ENCODE measurements at places on chromosomes 11 and 22.
A peak's percentile ranks its signal among the peaks of the same experiment; 100 is the strongest.

GRCh38 chr22:50600538-50600937 lies at the start of gene MAPK8IP2:
Gene MAPK8IP2, plus strand, starts transcription at chr22:50600793. Its CDS starts 26 bp downstream, at chr22:50600819.
- DNase-seq: no peak

DNA sequence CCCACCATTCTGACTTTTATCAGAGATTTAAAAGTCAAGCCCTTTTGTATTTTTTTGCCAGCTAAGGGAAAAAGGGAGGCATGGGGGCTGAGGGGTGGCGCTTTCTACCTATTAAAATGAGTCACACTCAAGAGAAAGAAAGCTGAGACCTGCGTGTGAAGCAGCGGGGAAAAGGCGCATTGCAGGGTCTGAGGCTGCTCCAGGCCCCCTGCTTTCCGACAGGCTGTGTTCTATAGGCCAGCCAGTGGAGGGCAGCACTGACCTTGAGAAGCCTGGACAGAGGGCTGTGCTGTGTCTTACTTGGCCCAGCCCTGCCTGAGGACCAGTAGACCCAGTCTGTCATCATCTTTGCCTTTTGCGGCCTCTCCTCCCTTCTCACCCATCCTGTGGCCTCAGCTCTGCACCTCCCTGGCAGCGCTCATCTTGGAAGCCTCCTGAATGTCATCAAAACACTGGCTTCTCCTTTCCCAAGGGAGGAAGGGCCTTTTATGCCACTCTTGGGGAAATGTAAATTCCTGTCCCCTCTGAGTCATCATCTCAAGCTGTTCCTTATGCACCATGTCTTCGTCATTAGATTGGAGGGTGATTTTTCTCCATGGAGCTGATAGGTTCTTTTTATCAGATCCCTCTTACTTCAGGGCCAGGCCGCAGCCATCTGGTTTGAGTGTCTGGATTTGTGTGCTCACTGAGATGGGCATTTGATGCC lies 12.6 kb upstream of the MAPK8IP1 start:
- DNase-seq: peak; percentile 71

GRCh38 chr22:35961480-35962295 lies 66.9 kb downstream of the RBFOX2 start:
- peak; percentile 93 for DNase-seq

GRCh38 chr11:16456366-16456765 lies 100.0 kb upstream of the SOX6 start:
- no peak for DNase-seq

DNA sequence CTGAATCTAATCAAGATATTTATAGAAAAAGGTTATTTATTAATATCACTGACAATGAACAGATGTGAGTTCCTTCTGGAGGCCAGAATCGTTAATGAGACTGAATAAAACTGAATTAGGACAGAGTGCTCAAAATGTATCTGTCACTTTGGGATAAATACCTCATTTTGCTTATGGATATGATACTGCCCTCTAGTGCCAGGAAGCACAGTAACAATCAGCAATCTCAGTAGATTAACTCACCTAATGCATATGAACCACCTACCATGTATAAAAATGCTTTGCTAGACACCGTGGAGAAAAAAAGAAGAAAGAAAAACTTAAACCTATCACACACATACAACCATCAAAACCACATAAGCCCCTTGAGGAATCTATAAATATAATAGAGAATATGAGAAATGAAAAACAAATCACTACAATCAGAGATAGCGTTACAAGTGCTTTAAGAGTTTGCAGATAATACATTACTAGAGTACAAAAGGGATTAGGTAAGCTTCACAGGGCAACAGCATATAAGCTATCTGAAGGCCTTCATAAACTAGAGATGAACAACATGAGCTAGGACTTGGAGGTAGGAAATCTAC lies 117.4 kb downstream of the SGSM3 start:
- peak; percentile 54 for DNase-seq

DNA sequence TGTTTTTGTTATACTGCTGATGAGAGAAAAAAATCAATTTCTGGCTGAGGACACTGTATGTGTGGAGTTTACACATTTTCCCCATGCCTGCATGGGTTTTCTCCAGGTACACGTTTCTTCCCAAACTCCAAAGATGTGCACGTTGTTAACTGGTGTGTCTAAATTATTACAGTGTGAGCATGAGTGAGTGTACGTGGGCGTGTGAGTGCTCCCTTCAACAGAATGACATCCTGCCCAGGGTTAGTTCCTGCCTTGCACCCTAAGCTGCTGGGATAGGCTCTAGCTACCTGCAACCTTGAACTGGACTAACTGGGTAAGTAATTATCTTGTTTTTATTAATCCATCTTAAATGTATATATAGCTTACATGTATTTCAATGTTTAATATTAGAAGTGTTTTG lies 5.5 kb downstream of the NPAT start:
- DNase-seq: no peak

DNA sequence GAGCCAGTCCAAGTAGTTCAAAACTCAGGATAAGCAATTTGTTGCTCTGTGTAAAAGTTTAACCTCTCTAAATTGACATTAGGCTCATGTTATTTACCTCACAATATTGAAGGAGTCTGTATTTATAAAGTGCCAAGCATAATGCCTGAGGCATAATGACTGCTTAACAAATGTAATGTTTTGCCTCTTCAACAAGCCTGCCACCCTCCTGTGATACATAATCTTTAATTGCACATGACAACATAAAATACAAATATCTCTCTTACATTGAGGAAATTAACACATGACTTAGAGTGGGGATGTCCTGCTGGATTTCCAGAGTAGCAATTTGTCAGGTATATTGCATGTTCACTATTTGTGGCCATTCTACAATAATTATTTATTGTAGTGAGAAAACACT lies 469.2 kb upstream of the ANO5 start:
- no peak for DNase-seq

GRCh38 chr11:75344761-75345454 lies 6.6 kb downstream of the ARRB1 start:
- DNase-seq: no peak

- no peak for DNase-seq
Measured at GRCh38 chr11:34252651-34253050, 105.2 kb downstream of the ABTB2 start.

DNA sequence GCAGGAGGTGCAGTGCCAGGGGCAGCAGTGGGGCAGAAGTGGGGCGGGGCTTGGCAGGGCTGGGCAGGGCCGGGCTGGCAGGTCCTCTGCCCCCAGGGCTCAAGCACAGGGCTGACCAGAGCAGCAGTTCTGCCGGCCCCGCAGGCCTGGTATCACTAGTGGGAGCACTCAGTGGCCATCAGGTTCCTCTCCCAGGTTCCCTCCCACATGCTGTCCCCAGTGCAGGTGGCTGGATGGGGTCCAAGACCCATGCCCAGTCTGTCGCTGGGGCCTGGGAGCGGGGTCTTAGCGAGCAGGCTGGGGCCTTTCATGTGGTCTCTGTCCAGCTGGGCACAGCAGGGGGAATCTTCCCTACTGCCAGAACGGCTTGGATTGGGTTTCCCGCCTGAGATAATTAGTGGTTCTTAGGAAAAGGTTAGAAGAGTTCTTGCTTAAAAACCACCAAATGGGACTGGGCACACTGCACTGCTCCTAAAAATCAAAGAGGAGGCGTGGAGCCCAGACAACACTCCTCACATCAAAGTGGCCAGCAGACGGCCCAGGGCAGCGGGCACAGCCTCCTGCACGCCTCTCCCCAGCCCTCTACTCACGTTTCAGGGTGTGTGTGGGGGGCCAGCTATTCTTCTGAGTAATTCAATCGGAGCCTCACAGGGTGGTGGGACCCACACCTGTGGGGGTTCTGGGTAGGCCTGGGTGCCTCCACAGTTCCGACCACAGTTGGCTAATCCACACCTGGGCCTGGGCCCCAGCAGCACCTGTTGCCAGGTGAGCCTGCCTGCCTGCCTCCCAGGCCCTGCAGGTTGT lies 45.6 kb downstream of the TPCN2 start:
- no peak for DNase-seq

DNA sequence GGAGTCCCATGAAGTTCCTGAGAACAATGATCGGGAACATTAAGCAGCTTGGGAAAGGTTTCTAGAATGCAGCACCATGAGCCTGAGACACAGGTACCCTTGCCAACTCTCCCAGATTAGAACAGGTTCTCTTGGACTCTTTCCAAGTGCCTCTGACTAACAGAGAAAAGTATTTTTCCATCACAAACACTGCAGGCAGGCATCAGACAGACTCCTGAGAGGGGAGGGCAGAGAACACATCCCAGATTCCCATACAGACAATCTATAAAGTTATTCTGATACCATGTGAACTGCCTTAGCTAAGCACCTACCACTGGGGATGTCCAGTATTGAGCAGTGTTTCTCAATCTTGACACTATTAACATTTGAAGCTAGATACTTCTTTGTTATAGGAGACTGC lies 27.3 kb downstream of the SERGEF start:
- DNase-seq: peak; percentile 37

- no peak for DNase-seq
Measured at GRCh38 chr22:44399906-44400762, 87.4 kb upstream of the SHISAL1 start.

DNA sequence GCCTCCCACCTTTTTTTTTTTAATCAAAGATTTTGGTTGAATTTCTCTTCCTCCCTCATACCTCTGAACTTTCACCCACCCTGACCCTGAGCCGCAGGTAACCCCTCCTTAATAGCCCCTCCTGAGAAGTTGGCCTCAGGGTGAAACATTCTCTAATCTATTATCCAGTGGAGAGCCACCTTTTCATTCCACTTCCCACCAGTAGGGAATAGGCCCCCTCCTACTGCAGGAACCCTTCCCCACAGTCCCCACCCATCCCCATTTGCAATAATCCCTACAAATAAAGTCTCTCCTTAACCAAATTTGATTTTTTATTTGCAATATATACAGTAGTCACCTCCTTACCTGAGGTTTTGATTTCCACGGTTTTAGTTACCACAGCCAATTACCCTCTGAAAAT lies 2.1 kb upstream of the SLC35F2 start:
- no peak for DNase-seq

DNA sequence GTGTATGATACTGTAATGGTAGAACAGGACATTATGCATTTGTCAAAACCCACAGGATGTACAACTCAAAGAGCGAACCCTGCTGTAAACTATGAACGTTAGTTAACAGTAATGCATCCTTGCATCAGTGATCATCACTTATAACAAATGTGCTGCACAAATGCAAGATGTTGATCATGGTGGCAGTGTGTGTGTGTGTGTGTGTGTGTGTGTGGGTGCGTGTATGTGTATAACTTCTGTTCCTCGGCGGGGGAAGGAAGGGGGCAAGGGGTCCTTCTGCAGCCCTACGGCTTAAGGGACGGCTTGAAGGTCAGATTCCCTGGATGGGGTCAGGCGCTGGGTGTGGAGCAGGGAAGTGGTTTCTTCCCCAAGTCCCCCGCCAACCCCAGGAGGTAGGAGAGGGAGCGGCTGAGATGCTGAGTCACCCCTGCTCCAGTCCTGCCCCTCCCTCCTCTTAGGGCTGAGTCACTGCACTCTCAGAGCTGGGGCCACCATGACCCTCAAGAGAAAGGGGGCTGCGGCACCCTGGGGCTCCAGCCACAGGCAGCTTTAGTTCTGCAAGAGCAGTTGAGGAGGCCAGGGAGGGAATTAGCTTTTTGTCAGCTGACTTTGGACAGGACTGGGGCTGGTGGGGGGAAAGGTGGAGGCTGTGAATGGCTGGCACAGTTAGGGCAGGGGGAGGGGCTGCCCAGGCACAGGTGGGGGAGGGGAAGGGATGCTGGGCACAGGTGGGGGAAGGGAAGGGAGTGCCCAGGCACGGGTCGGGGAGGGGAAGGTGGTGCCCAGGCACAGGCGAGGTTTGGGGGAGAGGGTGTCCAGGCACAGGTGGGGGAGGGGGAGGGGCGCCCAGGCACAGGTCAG lies 8.8 kb upstream of the CTSD start:
- DNase-seq: no peak

DNA sequence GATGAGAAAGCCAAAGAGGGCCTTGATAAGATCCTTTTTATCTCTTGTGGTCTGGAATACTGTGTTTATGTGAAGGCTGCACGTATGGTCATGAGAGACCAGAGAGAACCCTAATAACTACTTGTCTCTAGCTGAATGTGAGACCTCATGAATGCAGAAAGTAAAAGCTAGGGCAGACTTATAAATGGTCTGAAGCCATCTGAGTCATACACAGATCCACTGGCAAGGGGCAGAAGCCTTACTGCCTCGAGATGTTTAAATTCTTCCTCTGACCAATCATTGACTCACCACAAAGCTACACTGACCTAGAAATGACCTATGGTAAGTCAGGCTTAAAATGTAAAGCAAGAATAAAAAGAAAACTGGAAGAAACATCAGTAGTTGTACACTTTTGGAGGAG lies 22.7 kb upstream of the OR4B1 start:
- DNase-seq: no peak

- no peak for DNase-seq
Measured at GRCh38 chr22:50302564-50302963, 4.9 kb downstream of the PLXNB2 start.

All from dermis microvascular lymphatic vessel endothelial cell (primary cell).